Frontal cortex (tissue), 4 donors: ENCODE measurements at places on chromosomes 2 and 18.

GRCh38 chr2:964562-964961 lies 13.9 kb downstream of the SNTG2 start:
- DNase-seq, result no peak

DNA sequence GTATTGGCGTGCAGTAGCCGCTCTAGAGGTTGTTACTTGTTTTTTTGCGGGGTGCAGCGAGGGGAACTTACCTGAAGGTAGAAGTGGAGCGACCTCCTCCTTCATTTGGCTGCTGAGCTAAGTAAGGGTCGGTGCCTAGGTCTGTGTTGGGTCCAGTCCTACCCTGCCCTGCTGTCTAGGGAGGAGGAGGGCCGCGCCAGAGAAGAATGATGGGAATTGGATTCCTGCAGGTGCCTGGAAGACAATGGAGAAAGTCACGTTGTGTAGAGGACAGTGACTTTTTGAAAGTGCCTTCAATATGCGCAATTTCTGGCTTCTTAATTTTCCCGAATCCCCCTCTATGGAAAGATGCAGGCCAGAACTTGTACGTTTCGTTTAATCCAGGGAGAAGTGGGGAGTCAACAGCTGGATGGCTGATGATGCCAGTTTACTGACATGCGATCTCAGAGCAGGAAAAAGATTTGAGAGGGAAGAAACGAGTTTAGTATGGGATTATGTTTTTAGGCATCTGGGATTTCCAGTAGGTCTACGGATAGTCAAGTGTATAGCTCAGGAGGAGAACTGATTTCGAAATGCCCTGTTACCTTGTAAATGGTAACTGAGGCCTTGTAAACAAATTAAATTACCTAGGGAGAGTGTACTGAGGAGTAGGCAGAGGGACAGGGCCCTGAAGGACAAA lies 653 bp downstream of the MRPS9 start:
- DNase-seq, result no peak

- DNase-seq, result peak; percentile 16
Observed at GRCh38 chr2:108637304-108637669, 82.0 kb upstream of the RANBP2 start.

GRCh38 chr18:59820663-59821062 lies 79.1 kb upstream of the PMAIP1 start:
- no peak for DNase-seq
